ENCODE measurements at places on chromosomes 7 and 10. TPM values are rescaled to one million over a fixed set of nuclear protein-coding genes. Genes with fewer than 3 reads are reported as not detected.

The ABCB1 gene
- total RNA-seq, result 3.9 TPM

The MGMT gene
- total RNA-seq, result 21.0 TPM

The OR2A7 gene
- total RNA-seq, result 0.26 TPM

The SOSTDC1 gene
- total RNA-seq, result not detected

The ASZ1 gene
- total RNA-seq, result not detected

The C10orf67 gene
- not detected for total RNA-seq

The ZNF467 gene
- total RNA-seq, result 0.26 TPM

The IGFBP1 gene
- 0.37 TPM for total RNA-seq

The GRID2IP gene
- total RNA-seq, result not detected

The SLC13A1 gene
- total RNA-seq, result not detected

The ITGA8 gene
- 289 TPM for total RNA-seq

The ANK3 gene
- total RNA-seq, result 464 TPM

The TEX36 gene
- not detected for total RNA-seq

The HOXA6 gene
- not detected for total RNA-seq

The PPP1R9A gene
- total RNA-seq, result 0.81 TPM

The ARL3 gene
- 9.6 TPM for total RNA-seq

The LRRN3 gene
- 42.8 TPM for total RNA-seq

The HYCC1 gene
- total RNA-seq, result 124 TPM

The OR2A12 gene
- total RNA-seq, result not detected

The STOX1 gene
- total RNA-seq, result 0.06 TPM

The OR2A42 gene
- 0.06 TPM for total RNA-seq

The OTUD1 gene
- total RNA-seq, result 4.5 TPM

The ECHDC3 gene
- 4.5 TPM for total RNA-seq

The TIMM23 gene
- 72.8 TPM for total RNA-seq

The GPR15LG gene
- total RNA-seq, result not detected

The CCL26 gene
- total RNA-seq, result not detected

The PIK3CG gene
- 0.26 TPM for total RNA-seq

The LIPN gene
- not detected for total RNA-seq

The SH3PXD2A gene
- total RNA-seq, result 11.6 TPM

The PDK4 gene
- 3.2 TPM for total RNA-seq

The SLC16A12 gene
- total RNA-seq, result 0.53 TPM

The GBX1 gene
- total RNA-seq, result not detected

The FGFR2 gene
- 0.06 TPM for total RNA-seq

The SFTPA1 gene
- not detected for total RNA-seq

The RBP3 gene
- total RNA-seq, result not detected

The TRPV5 gene
- total RNA-seq, result not detected

The HMX2 gene
- total RNA-seq, result not detected

The RTKN2 gene
- 2.9 TPM for total RNA-seq

The CYP2E1 gene
- total RNA-seq, result 0.40 TPM

The THNSL1 gene
- total RNA-seq, result 3.6 TPM

The FGL2 gene
- 616 TPM for total RNA-seq

The CDH23 gene
- 0.26 TPM for total RNA-seq

The IKZF1 gene
- total RNA-seq, result not detected

The STEAP1B gene
- total RNA-seq, result 18.9 TPM

The ALDH18A1 gene
- 105 TPM for total RNA-seq

The VIPR2 gene
- 0.06 TPM for total RNA-seq

The METTL27 gene
- total RNA-seq, result 2.5 TPM

The SLC16A9 gene
- 4.9 TPM for total RNA-seq

The SEC23IP gene
- 43.8 TPM for total RNA-seq

The CACNA2D1 gene
- total RNA-seq, result 125 TPM
